ENCODE measurements at places on chromosomes 11 and 22.

- DNase-seq, result no peak
These were observed 23.3 kb upstream of the FAM181B start for GRCh38 chr11:82756765-82757639.

DNA sequence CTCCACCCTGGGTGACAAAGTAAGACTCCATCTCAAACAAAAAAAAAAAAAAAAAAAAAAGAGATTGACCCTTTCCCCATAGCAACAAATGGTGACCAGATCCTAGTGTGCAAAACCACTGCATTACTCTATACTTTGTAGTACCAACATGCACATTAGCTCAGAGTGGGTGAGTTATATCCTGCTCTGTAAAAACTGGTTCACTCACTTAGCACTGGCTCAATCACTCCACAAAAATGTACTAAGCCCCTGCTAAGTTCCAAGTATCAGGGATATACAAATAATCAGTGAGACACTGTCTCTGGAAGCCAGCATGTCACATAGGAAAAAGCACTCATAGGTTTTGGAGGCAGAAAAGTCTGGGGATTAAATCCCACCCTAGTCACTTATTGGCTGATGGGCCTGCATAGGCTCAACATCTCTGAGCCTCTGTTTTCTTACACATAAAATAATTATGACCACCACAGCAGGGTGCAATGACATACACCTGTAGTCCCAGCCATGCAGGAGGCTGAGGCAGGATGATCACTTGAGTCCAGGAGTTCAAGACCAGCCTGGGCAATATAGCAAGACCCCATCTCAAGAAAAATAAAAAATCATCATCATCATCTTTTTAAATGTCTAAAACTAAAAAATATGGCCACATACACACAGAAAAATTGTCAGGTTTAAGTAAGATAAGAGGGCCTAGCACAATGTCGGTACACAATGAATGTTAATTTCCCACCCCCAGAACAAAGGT is 11.9 kb downstream of the FAM168A start:
- no peak for DNase-seq

DNA sequence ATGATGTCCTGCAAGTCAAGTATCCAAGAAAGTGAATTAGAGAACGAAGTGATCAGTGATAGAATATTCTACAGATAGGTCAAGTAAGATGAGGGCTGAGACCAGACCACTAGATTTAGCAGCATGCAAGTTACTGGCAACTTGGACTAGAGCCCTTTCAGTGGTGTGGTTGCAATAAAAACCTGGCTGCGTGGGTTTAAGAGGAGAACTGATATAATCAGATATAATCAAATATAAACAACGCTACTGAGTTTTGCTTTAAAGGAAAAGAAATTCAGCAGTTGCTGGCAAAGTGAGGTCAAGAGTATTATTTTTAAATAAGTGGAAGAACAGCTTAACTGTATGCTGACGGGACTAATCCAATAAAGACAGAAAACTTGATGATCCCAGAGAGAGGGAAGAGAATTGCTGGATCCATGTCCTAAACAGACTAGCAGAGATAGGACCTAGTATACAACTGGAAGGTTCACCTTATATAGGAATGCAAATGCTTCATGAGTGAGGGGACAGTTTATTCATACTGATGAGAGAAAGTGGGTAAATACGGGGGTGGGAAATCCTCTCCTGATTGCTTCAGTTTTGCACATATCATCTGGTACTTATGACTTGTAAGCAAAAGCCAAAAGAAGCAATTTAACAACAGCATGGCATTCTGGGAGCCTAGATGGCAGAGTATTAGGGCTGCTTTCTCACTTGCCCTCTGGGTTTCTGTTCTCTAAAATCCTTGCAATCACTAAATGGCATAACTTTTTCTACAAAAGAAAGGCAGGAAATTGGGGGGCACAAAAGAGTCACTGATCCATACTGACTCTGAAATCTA is 146.2 kb downstream of the RBFOX2 start:
- no peak for DNase-seq

- no peak for DNase-seq
These were observed 20.9 kb downstream of the RCOR2 start for GRCh38 chr11:63896071-63896470.

- no peak for DNase-seq
These were observed 9.6 kb downstream of the FAM118A start for GRCh38 chr22:45319324-45319685.

GRCh38 chr11:92750794-92751193 is 218.7 kb upstream of the MTNR1B start:
- DNase-seq, result no peak

GRCh38 chr11:67213178-67213621 is 53.1 kb upstream of the GRK2 start:
- DNase-seq, result no peak

DNA sequence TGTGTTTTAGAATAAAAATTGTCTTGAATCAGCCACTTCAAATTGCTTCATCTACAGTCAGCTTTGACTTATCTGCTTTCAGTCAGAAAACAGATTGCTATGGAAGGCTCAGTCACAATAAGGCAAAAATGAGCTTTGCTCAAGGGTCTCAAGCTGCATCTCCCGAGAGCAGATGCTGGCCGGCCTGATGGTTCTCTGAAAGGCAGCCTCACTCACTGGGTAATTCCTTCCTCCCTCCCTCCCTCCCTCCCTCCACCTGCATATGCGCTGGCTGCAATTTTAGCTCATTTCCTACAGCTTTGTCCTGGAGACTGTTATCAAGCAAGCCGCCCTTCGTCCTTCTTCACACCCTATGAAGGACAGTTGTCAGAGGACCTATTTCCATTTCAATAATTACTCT is 1.6 kb upstream of the IZUMO1R start:
- no peak for DNase-seq

DNA sequence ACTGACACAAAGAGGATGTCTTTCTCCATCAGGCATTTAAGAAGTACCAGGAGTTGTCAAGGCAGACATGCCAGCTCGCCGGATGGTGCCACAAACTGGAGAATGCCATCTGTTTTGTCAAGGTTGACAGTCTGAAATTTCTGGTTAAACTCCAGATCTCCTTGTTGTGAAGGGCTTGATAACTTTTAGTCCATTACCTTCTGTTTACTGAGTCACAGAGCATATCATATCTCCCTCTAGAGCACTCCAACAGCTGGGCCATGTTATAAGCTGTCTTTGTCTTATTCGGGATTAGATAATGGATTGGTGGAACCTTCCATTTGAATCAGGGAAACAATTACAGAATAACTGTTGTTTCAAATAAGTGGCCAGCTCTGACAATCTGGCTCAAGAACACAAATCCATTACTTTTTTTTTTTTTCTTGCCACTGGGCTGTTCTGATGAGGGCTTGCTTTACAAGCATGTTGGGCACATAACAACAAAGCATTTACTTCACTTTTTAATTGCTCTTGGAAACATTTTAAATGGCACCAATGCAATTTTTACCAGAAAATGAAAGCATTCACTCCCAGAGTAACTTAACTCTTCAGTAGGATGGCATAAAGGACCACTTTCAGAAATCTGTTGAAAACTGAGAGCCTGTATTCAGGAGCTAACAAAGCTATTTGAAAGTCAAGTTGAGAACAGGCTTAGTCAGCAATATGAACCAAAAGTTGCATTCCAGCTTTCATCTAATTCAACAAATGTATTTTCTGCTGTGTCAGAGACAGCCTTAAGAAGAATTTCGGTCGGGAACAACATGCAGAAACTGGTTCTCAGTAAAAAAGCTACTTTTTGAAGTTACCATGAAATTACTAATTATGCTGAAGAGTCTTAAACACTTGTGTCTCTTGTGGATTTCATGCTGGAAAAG is 227.6 kb upstream of the PITPNB start:
- DNase-seq, result peak; percentile 39

GRCh38 chr11:14908214-14908880 is 16.3 kb upstream of the CYP2R1 start:
- DNase-seq, result peak; percentile 47
